ENCODE measurements at places on chromosomes 2 and 18. TPM values are rescaled to one million over a fixed set of nuclear protein-coding genes. Genes with fewer than 3 reads are reported as not detected.

Gene TMEM169
- total RNA-seq, result 0.04 TPM

Gene EMILIN2
- total RNA-seq, result 4.8 TPM

Gene CHRNA1
- not detected for total RNA-seq

Gene C2orf81
- total RNA-seq, result 0.34 TPM

Gene RPS27A
- total RNA-seq, result 1,078 TPM

Gene ANTXR1
- 51.3 TPM for total RNA-seq

Gene MCM6
- 8.5 TPM for total RNA-seq

Gene AOX1
- 18.3 TPM for total RNA-seq

GRCh38 chr2:239554766-239555570, 154.1 kb upstream of the HDAC4 start:
- no peak for DNase-seq

- DNase-seq, result no peak
Observed at GRCh38 chr2:239800785-239801386, 224.3 kb downstream of the NDUFA10 start.

GRCh38 chr2:178204977-178205376, 10.7 kb downstream of the OSBPL6 start:
- no peak for DNase-seq

- no peak for DNase-seq
Observed at GRCh38 chr2:220162320-220162719, 534.9 kb downstream of the SLC4A3 start.

DNA sequence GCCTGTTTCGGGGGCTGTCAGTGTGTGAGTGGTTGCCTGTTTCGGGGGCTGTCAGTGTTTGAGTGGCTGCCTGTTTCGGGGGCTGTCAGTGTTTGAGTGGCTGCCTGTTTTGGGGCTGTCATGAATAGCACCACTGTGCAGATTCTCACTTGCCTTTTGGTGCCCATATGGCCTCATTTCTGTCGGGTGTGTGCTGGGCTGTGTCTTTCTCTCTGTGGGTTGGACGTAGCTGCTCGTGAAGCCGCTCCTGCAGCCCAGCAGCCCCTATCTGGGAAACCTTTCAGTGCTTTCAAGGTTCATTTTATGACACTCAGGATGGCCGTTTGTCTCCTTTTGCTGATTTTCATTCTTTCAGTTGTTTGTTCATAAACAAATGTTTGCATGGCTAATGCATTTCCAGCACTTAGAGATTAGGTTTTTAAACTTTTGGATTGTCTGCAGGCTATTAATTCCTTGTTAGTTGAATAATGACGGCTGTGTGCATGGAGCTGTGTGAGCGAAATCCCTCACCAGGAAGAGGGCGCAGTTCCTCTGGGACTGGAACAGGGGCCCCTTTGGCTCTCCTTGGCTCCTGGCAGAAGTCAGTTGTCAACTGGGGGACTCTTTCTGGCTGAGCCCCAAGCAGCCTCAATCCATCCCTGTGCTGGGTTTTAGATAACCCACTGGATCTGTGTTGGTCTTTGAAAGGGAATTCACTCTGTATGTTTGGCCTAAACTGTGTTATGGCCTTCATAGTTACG, 10.8 kb downstream of the AGAP1 start:
- no peak for DNase-seq

DNA sequence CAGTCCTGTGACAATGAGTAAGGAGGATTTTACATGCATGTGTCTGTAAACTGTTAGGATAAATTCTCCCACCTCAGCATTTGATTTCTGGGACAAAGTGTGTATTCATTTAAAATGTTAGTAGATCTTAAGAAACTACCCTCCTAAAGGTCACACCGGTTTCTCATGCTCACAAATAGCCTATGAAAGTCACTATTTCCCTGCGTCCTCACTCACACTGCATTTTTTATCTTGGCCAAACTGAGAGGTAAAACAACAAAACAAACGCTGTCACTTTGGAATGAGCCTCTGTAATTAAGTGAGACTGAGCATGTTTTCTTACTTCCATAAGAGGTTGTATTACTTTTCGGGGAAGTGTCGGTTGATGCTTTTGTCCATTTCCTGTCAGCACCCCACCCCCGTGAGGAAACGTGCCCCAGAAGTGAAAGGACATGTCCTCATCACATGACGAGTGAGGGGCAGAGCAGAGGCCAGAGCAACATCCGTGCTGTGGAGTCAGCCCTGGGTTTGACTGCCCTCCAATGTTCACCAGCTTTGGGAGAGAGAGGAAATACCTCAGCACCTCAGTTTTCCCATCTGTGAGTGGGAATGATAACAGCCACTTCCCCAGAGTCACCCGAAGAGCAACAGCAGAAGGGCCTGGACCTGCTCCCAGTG, 3.1 kb downstream of the GYPC start:
- DNase-seq, result peak; percentile 93

- DNase-seq, result no peak
Observed at GRCh38 chr18:31162825-31163435, at the start of gene DSC1. DSC1 (minus strand) TSS chr18:31162856; CDS start chr18:31162594, 262 bp downstream.

GRCh38 chr2:162475661-162476060, 131.7 kb downstream of the GCA start:
- DNase-seq, result no peak

DNA sequence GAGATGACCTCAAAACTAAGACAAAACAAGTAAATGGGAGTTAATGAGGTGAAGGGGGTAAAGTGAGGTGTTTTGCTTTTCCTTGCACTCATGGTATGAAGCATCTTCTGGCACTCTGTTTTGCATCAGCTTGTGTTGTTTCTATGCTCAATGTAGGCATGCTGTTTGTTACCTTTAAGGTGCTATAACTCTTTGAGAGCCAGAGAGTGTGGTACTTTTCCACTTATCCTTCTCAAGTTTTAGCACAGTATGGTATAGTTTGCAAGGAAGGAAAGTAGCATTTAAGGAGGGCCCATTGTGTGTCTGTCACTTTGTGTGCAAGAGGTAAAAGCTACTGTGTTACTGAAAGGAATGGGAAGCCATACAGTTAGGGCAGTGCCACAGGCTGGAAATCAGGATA, 17.5 kb upstream of the CXCR4 start:
- DNase-seq, result no peak

- DNase-seq, result peak; percentile 89
Observed at GRCh38 chr18:25349131-25349925, 2.6 kb downstream of the ZNF521 start.

GRCh38 chr2:154882725-154883124, 184.2 kb downstream of the KCNJ3 start:
- no peak for DNase-seq

- no peak for DNase-seq
Observed at GRCh38 chr18:26021061-26021754, 69.2 kb downstream of the SS18 start.

GRCh38 chr18:46468426-46469180, 188.4 kb downstream of the LOXHD1 start:
- no peak for DNase-seq
